Esophagus squamous epithelium (tissue), 5 donors: ENCODE measurements at places on chromosomes 6 and 20. TPM values are rescaled to one million over a fixed set of nuclear protein-coding genes. Genes with fewer than 3 reads are reported as not detected.

Gene CST4
- total RNA-seq = not detected

Gene SAPCD1
- total RNA-seq = 0.45 TPM

Gene DEFB129
- total RNA-seq = not detected

Gene KHDC1
- total RNA-seq = not detected

Gene SIRPD
- total RNA-seq = not detected

Gene ALDH8A1
- total RNA-seq = 0.13 TPM
